ENCODE measurements at places on chromosomes 1 and 21.

DNA sequence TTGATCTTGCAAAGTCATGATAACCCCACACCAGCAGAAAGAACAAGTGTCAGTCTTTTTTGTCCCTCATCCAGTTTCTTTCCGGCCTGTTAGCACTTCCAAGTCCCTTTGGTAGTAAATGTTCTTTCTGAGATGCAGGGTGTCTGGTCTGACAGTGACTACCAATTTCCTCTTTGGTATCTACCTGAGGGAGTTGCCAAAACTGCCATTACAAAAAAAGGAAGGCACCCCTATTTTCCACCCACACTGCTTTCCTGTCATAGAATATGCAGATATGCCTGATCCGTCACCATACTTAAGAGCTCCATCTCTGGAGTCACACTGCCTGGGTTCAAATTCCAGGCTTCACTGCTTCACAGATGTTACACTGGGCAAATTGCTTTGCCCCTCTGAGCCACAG lies 72.4 kb downstream of the ZNF281 start:
- DNase-seq: no peak

DNA sequence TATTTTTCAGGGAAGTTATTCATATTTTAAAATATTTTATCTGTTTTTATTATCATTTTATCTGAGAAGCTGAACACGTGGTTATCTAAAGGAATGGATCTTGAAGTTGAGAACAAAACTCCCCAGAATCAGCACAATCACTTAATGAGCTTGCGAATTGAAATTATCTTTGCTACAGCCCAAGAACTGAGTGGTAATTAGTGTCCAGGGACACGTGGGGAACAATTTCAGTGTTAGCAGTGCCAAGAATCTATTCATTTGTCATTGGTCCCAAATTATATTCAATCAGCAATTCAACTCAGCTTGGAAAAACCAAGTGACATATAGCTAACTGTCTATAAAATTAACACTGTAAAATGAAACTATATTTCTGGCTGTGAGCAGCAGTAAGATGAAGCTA lies 197.6 kb upstream of the UBE2U start:
- DNase-seq: no peak

DNA sequence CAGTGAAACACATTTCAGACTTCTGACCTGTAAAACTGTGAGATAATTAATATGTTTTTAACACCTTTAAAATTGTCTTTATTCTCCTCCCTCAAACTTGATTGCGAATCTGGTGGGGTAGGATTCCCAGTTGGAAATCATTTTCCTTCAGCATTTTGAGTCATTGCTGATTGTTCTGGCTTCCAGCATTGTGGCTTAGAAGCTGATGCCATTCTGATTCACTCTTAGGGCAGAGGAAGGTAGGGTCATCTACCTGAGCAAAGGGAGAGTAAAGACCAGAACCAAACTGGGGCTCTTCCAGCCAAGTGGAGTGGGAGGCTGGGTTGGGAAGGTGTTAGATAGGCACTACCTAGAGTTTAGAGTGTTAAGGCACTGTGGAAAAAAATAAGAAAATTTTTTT lies 61.2 kb downstream of the MPZL1 start:
- DNase-seq: peak; percentile 38

- DNase-seq: peak; percentile 48
Measured at GRCh38 chr1:43349594-43350306, 9.0 kb upstream of the CDC20 start.

DNA sequence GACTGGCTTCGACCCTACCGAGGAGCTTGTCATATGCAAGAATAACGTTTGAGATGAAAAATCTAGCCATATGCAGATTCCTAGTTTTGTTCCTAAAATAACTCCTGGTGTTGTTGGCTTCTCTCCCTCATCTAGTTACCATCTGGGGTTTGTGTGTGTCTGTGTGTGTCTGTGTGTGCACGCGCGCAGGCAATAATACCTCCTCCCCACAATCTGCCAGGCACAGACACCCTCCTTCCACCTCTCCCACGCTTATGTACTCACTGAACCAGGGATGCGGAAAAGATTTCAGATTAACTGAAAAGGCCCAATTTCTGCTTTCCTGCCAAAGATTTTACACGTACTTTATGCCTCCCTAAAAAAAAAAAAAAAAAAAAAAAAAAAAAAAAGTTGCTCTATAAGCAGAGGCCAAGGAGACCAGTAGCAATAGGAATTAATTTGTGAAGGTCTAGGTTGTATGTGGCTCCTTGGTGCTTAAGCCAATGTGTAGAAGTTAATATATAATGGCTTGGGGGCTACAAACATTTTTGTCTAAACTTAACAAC lies 452.7 kb downstream of the NUF2 start:
- DNase-seq: no peak

- no peak for DNase-seq
Measured at GRCh38 chr1:199747984-199748383, 279.5 kb upstream of the NR5A2 start.

DNA sequence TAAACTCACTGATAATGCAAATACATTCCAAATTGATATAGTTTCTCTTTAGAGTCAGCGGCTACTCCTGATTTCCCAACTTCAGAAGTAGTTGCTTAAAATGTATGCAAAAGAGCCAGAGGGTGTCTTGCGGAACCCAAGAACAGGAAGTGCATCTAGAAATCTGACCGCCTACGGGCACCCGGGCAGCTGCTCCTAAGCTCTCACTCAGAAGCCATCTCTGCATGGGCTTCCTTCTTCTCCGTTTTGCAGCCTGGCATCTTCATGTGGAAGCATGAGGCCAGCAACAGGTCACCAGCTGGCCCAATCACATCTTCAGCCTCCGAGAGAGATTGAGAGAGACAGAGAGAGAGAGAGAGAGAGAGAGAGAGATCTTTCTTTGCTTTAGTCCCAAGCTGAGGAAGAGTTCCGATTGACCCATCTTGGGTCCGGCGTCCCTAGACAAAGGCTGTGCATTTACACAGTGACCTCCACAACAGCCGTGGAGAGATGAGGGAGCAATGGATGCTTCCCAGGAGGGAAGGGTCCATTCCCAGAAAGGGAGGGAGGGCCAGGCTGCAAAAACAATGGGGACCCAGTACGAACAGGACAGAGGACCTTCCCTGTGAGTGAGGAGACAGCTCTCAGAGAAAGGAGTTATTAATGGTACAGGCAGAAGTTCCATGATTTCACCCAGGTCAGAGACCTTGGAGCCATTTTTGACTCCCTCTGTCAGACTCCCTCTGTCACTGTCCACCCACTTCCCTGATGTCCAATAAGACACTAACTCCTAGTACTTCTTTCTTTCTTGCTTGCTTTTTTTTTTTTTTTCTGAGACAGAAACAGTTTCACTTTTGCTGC lies 28.2 kb upstream of the SLC30A1 start:
- no peak for DNase-seq

GRCh38 chr21:45086337-45086958 lies 12.1 kb downstream of the ADARB1 start:
- no peak for DNase-seq

GRCh38 chr1:231924180-231924579 lies 297.6 kb downstream of the DISC1 start:
- DNase-seq: no peak

GRCh38 chr21:28827422-28827821 lies 165.3 kb downstream of the LTN1 start:
- peak; percentile 11 for DNase-seq

DNA sequence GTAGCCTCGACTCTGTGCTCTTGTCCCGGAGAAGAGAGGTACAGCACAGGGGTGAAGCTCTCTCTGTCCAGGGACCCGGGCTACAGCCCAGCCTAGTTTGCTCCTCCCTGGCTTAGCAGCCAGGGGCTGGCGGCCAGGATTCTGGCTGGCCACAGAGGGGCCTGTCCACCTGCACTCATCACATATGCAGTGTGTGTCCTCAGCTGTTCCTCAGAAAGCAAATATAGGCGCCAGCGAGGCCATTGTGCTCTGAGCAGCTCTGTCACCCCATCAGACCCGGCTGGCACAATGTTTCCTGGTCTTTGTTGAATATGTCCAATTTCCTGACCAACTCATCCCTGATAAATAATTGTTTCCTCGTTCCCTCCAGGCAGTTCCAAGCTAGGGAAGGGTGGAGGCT lies 28.5 kb downstream of the KCND3 start:
- no peak for DNase-seq

DNA sequence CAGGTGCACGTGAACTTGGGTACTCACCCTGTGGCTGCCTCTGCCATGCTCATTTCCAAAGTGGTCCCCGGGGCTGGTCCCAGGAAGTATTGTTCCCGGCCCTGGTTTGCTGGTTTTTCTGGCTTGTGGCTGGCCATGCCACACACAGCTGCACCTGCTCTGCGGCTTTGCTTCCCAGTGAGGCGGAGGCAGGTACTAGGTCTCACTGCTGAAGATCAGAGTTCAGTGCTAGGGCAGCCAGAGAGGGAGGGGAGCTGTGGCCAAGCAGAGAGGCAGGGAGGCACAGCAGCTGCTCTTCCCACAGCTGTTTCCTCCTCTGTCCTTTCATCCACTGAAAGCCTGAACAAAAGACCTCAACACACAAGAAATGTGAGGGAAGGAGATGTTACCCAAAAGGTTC lies 30.5 kb downstream of the ENO1 start:
- no peak for DNase-seq

GRCh38 chr1:61079296-61079897 lies 3.0 kb upstream of the NFIA start:
- DNase-seq: peak; percentile 6

DNA sequence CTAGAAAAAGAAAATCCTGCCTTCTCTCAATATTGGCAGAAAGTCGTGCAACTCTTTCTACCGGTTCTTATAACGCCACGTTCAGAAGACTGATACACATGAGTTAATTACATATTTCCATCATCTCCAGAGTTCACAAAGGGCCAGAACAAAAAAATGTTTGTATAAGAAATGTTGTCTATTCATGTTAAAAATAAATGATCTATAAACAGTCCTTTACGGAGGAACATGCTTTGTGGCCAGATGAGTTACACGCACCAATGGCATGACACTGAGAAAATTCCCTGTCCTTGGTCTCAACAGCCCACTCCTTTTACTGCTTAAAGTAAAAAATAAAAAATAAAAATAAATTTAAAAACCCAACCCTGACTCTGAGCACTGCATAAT lies 29.5 kb downstream of the C2CD2 start:
- no peak for DNase-seq

DNA sequence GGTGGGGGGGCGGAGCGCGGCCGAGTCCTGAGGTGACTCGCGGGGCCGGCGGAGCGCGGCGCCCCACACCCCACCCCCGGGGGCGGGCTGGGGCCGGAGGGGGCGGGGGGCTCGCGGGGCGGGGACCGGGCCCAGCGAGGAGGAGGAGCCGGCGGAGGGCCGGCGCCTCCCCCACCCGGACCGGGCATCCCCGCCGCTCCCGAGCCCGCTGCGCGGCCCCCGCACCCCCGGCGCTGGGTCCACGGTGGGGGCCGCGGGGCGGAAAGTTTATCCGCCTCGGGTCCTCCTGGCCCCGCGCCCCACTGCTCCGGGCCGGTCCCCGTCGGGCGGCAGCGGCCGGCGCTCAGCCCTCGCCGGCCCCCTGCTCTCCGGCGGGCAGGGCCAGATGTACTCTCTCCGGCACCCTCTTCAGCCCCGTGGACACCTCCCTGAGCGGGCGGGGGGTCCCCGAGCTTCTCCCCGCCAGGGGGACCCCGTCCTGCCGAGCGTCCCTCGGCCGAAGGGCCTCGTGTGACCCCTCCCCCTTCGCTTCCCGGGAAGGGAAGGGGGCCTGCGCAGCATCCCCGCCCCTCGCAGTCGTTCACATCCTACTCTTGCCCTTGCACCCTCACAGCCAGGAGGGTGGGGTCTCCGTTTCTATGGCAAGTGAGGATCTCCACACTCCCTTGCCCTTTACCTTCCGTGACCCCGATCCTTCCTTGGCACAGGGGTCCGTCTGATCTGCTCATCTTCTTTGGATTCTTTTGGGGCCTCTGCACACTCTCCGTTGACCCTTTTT lies 663 bp downstream of the CAMTA1 start:
- DNase-seq: peak; percentile 54

DNA sequence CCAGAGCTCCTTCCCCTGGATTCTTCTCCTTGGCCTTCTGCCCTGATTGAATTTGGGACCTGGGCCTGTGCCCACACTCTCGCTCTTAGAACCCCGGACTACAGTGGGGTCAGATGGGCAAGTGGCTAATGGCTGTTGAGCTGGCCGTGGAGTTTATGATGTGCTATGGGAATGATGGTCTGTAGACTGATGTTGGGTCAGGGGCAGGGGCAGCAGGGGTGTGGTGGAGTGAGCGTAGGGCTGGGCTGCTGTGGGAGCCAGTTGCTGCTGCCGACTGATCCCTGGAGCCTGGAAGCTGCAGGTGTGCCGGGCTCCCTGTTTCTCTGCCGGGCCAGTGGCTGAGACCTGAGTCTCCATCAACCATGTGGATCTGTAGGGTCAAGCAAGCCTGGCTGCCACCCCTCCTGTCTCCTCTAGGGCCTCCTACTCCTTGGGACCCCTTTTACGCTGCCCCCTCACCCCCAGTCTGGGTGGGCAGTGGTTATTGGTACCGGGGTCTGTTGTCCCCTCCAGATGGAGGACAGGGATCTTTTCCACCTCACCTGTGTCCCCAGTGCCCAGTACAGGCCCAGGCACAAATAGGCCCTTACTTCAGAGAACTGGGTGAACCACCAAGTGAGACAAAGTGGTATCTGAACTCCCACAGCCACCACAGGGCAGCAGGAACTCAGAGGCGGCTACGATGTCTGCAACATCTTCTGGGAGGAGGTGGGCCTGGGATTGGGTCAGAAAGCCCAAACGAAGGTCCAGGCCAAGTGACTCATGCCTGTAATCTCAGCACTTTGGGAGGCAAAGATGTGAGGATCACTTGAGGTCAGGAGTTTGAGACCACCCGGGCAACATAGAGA lies 5.1 kb downstream of the PODN start:
- no peak for DNase-seq

DNA sequence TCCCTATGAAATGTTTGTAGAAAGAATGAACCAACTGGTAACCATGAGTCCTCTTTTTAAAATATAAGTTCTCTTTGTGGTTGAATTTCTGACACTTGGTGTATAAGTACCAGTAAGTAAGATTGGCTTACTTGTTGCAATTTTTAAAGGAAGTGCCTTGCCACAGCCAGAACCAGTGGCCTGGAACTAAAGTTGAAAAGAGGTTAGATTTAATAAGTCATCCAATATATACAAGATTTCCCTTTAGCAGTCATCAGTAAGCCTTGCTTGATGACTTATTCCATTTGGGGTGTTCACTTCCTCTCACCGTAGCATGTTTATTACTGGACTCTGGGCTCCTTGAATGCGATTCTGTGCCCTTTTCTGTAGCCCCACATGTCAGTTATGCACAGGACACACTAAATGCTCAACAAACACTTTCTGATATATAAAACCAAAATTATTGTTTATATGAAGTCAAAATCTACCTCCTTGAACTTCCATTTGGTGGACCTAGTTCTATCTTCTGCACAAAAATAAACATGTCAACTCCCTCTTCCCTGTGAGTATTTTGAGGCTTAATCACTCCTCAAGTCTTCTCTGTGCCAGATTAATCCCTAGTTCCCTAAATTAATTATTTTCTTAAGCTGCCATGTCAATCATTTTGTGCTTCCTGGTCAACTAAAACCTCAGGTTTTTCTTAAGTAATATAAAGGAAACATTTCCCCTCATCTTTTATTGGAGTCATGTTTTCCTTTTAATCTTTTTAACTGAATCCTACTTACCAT lies 218.1 kb downstream of the ST6GALNAC3 start:
- DNase-seq: no peak

DNA sequence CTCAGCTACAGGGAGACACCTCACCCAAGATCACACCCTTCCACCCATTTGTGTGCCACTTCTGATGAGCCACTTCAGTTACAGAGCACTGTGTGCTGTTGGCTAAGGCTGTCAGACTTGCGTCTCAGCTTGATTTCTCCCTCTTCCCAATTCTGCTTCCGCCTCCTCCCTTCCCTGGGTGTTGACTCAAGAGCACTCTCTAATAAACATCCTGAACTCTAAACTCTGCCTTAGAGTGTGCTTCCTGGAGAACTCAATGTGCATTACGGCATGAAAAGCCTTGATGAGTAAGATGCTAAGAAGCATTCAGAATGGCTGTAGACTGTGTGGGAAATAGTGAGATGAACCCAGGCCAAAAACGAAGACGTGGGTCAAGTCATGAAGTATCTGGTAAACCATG lies 54.9 kb upstream of the S1PR1 start:
- peak; percentile 93 for DNase-seq
